ENCODE measurements at places on chromosomes 1 and 21.

- DNase-seq: no peak
Measured at GRCh38 chr1:32228771-32229170, 6.6 kb downstream of the EIF3I start.

- DNase-seq: no peak
Measured at GRCh38 chr1:98406352-98407088, 255.0 kb upstream of the SNX7 start.

DNA sequence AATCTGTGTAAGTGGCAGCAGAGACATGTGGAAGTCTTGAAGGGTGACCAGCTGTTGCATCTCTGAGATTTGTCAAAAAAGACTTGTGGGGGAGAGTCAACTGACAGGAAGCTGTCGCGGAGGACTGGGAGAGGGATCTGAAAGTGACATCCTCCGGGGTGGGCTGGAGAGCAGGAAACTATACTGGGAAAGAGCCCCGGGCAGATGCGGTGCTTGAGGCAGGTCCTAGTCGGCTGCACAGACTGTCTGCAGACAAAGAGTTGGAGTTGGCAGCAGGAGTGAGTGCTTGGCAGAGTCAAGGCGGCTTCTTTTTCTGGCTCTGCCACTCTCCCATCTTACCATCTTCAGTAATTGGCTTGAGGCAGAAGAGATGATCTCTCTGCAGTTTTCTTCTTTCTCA, 294.0 kb upstream of the C1orf87 start:
- DNase-seq: no peak

DNA sequence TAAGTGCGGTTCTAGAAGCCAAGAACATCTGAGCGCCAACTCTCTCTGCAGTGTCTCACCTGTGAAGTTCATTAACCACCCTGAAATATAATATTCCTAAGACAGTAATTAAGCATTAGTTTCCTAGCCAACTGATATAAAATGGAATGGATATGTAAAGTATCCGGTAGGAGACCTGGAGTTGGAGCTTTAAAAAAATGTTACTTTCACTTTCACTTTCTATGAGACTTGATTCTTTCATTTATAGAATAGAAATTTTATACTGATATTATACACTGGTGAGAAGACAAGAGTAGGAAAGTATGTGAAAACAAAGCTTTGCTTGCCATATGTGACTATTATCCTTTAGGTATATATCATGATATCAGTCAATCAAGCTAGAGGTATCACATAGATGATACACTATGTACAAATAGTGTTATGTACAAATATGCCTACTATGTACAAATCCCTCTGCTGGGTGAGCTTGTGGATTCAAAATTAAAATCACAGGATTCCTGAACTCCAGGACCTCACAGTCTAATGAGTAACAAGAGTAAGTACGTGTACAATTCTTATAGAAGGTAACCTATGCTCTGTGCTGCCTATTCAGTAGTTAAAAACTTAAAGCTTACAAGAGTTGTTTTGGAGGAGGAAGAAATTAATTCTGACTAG, 934.2 kb downstream of the TTLL7 start:
- no peak for DNase-seq

- no peak for DNase-seq
Measured at GRCh38 chr1:174872615-174873058, 127.1 kb upstream of the CACYBP start.

- peak; percentile 72 for DNase-seq
Measured at GRCh38 chr1:178037510-178038253, 56.2 kb upstream of the RASAL2 start.

DNA sequence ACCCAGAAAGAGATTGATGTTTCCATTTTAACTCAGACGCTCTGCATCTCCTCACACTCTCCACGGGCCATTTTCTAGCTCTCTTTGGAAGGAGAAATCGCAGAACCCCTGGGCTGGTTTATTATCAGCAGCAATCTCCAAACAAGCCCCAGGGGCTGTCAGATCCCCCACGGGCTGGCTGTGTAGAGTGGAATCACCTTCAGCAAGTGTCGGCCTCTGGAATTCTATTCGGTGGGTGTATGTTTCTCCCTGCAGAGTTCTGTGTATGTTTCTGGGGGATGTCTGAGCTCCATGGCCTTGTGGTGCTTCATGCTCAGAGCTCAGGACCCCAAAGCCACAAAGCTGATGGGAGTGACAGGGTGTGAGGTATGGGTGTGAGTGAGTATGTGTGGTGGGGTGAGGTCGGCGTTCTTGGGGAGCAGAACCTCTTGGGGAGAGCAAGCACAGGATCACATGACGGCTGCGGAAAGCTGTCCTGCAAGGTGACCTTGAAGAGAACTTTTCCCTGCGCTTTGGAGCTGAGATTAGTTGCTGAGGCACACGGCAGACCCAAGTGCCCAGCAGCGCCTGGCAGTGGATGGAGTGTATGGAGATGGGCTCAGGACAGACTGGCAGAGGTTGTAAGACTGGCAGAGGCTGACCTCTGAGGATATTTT, 489 bp downstream of the ACOT11 start:
- no peak for DNase-seq

GRCh38 chr1:58927041-58927721, 143.3 kb upstream of the JUN start:
- DNase-seq: no peak

- peak; percentile 90 for DNase-seq
Measured at GRCh38 chr1:66374561-66375111, 159.3 kb upstream of the SGIP1 start.

DNA sequence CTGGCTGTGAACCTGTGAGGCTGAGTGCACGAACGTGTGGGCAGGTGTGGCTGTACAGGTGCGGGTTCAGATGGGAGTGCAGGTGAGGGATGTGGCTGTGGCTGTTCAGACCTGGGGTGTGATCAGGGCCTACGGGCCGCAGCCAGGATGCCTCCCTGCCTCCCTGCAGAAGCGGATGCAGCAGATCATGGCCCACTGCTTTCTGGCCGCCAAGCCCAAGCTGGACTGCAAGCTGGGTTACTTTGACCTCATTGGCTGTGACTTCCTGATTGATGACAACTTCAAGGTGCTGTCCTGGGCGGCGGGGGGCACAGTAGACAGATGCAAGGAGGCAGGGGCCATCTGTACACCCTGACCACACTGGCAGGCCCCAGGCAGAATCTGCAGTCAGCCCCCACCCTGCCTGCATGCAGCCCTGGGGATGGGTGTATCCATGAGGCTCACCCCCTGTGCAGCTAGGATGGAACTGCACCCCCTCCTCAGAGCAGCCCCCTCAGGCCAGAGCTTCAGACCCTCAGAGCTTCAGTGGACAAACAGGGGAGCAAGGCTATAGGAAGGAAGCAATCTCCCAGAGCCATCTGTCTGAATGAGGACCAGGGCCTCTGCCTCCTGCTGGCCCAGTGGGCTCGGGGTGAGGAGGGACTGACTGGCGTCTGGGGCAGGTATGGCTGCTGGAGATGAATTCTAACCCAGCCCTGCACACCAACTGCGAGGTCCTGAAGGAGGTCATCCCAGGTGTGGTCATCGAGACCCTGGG, 9.8 kb downstream of the TNFRSF18 start:
- DNase-seq: no peak

- no peak for DNase-seq
Measured at GRCh38 chr1:44154049-44154448, 12.6 kb upstream of the KLF18 start.

- no peak for DNase-seq
Measured at GRCh38 chr1:8043621-8044020, 17.5 kb upstream of the ERRFI1 start.

- DNase-seq: no peak
Measured at GRCh38 chr1:115275216-115275615, 62.8 kb downstream of the NGF start.

GRCh38 chr1:221440658-221441057, 301.2 kb downstream of the DUSP10 start:
- peak; percentile 69 for DNase-seq

DNA sequence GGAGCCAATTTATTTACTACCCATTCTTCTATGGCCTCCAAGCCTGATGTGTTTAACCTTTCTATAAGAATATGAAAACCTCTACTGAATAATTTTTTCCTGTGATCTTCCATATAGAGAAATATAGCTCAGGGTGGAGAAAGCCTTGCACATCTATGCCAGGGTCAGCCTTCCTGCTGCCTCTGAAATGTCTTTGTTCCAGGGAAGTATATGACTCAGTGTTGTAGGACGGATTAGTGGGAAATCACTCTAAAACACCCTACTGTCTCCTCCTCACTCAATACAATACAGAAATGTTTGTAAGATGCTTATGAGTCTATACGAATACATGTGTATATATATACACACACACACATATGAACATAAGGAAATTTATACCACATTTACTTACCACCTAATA, 1044.9 kb downstream of the BRINP3 start:
- DNase-seq: no peak

DNA sequence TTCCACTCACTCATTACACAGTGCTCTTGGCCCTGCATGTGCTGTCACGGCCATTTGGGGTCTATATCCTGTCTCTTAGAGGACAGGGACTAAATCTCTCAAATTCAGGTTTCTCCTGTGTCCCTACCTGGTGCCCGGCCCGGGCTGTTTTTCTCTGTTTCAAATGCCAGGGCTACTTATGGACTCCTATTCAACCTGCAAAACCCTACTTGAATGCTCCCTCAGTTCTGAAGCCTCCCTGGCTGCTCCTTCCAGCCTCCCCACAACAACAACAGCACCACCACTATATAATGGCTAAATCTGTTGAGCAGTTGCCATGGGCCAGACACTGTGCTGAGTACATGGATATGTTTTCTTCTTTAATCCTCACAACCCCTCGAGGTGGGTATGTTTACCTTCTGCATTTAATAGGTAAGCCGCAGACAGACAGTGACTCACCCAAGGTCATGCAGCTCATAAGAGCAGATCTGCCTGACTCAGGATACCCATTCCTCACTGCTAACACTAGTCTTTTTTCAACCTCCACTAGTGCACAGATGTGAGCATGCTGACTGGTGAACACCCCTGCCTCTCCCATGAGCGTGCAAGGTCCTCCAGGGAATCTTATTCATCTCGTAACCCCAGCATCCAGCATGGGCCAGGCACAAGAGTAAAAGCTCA, 29.9 kb downstream of the DHRS3 start:
- DNase-seq: peak; percentile 89

DNA sequence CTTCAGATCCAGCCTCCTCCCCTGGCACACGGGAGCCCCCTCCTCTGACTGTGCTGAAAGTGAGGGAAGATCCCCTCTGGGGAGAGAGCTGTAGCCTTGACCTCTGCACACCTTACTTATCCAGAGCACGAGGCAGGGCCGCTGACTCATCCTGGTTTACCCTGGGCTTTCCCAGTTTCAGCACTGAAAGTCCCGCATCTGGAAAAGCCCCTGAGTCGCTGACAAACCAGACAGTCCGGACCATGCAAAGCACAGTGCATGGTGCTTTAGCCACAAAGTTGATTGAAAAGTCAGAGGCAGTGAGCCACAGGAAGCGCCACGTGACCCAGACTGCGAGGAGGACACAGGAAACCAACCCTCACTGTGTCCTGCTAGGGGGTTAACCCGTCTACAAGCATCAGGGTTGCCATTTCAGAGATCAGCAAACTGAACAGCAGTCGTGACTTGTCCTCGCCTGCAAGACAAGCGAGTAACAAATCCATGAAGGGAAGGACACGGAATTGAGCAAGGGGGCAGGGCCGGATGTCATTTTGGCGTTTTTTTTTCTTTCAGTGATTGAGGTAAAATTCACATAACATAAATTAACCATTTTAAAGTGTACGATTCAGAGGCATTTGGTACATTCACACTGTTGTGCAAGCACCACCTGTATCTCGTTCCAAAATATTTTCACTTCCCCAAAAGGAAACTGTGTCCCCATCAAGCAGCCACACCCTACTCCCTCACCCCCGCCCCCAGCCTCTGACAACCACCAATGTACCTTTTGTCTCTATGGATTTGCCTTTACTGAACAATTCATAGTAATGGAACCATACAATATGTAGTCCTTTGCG, 19.9 kb upstream of the IFNGR2 start:
- peak; percentile 94 for DNase-seq

GRCh38 chr1:84174051-84174556, 30.0 kb downstream of the PRKACB start:
- DNase-seq: peak; percentile 87

DNA sequence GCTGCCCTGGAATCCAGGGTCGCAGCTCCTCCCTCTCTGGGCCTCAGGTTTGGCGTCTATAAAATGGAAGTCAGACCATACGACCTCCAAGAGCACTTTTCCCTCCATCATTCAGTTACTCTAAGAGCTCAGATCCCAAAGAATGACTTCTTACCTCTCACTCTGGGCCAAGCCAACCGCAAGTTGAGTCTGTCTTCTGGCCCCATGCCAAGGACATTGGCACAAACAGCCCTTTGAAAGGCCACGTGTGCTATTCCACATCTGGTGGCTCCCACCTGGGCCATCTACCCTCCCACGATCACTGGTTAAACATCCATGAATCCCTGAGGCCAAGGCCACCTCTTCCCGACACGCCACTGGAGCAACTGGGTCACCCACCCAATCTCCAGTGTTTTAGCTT, 12.4 kb downstream of the SLC2A7 start:
- DNase-seq: no peak

DNA sequence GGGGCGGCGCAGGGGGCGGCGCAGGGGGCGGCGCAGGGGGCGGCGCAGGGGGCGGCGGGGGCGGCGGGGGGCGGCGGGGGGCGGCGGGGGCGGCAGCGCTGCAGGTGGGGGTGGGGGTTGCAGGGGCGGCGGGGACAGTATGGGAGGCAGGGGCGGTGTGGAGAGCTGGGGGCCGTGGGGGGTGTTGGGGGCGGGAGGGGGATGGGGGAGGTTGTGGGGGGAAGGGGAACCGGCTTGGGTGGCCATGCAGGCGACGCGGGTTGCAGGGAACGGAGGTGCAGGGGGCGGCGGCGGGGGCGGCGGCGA, 13.0 kb upstream of the SLC19A1 start:
- DNase-seq: no peak

DNA sequence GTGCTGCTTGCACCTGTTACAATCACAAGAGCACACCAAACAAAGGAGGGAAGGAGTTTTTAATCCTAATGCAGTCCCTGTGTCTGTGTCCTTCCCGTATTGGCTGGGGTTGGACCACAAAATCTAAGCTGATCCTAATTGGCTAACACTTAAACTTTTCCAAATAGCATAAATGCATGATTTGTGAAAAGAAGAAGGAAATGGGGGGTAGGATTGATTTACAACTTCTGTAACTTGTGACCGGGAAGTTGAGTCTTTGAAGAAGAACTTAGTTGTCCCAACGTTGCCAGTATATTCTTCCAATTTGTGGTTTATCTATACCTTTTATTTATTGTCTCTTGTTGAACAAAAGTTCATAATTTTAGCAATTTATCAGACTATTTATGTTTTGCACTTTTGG, 11.8 kb upstream of the IPP start:
- no peak for DNase-seq

- DNase-seq: peak; percentile 90
Measured at GRCh38 chr1:75672528-75673393, 51.7 kb upstream of the ACADM start.

DNA sequence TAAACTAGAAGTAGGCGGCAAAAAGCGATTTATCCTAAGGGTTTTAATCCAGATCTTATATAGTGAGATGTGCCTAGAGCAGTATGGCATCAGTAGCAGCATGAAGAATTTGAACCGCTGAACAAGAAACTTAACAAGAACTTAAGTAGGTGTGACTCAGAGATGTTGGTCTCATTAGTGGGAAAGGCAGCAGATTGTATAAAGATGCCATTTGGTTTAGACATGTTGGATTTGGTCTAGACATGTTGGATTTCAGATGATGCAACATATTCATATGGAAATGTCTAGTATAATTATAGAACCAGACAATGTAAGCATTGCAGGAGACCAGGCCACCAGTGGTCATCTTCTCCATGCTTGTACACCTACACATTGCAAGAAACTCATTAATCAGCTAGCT, 42.1 kb upstream of the ZP4 start:
- DNase-seq: no peak

GRCh38 chr1:87122243-87122642, 206.4 kb upstream of the LMO4 start:
- no peak for DNase-seq

- DNase-seq: no peak
Measured at GRCh38 chr21:46096596-46097335, 1.1 kb upstream of the COL6A2 start.
